ENCODE measurements at places on chromosomes 3 and 15.

- no peak for DNase-seq
These were observed 1.2 kb upstream of the PLIN1 start for GRCh38 chr15:89680282-89680873.

GRCh38 chr3:38549486-38549885 lies 53.3 kb downstream of the EXOG start:
- DNase-seq: no peak

DNA sequence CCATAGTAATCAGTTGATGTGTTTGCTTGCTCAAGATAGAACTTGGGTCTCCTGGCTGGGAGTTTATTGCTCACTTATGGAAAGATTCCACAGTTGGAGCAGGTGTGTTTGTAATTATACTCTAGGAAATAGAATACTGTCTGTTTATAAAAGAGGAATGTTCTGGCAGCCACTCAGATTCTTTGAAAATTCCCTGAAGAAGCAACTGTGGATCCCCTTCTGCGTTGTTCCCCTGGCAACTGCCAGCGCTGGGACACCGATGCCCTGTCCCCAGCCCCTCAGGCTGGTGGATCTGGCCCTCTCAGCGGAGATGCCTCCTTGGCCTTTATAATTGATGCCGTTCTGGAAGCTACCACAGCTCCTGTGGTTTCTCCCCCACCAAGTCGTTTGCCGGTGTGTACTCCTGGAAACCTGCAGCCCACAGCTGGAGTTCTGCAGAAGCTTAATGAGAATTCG lies 225.9 kb downstream of the ITPR1 start:
- DNase-seq: no peak

DNA sequence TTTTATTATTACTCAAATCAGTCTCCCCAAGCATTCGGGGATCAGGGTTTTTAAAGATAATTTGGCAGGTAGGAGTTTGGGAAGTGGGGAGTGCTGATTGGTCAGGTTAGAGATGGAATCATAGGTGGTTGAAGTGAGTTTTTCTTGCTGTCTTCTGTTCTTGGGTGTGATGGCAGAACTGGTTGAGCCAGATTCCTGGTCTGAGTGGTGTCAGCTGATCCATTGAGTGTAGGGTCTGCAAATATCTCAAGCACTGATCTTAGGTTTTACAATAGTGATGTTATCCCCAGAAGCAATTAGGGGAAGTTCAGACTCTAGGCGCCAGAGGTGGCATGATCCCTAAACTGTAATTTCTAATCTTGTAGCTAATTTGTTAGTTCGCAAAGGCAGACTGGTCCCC lies 20.6 kb upstream of the TRANK1 start:
- no peak for DNase-seq
